ENCODE measurements at places on chromosomes 3 and 15.

- peak; percentile 89 for DNase-seq
Observed at GRCh38 chr15:70494852-70495571, 268.3 kb downstream of the UACA start.

DNA sequence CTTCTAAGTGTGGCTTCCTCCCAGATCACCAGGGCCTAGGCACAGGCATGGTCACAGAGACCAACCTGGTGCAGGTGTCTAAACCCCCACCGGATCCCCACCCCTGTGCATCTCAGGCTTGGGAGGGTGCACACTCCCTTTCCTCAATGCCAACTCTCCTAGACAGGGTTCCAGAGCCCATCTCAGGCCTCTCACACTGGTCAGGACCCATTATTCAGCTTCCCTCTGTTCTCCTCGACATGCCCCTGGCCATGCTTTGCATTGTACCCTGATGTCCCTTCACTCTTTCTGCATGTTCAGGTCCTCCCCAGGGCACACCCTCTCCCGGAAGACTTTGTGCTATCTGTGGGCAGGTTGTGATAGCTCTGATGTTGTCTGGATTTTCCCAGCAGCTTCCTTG, 23.5 kb downstream of the FGD5 start:
- no peak for DNase-seq

DNA sequence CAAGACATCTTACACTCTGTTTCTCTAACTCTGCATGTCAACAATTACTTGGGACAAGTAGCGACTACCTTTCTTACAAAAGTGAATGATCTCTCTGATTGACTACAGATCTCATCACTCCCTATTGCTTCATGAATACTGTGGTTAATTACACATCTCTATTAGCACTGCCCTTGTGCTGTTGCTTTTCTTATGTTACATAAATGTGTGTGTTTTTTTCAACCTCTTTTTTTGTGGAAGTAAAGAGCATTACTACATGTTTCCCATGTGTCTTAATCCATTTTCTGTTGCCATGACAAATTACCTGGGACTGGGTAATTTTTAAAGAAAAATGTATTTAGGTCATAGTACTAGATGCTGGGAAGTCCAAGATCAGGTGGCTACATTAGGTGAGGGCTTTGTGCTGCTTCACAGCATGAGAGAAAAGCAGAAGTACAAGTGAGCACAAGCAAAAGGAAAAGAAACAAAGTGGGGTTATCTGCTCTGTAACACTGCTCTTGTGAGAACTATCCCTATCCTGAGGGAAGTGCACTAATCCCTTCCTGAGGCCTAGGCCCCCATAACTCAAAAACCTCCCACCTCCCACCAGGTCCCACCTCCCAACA, 298.2 kb upstream of the SATB1 start:
- no peak for DNase-seq

- no peak for DNase-seq
Observed at GRCh38 chr3:27093771-27094170, 275.4 kb downstream of the NEK10 start.

DNA sequence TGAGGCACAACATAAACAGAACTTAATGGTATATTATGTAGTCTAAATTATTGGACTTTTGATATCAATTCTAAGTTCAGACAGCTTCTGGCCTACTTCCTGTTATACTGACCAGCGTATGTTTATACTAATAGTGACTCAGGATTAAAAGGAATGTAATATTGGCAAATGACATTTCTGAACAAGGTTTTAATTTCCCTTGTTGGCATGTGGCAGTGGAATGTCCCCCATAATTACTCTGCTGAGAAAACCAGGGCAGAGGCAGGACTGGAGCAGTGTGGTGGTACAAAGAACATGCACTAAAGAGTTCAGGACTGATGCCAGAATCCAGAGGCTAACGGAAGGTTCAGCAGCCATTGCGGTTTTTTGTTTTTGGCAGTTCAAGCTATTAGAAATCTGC, 184.0 kb downstream of the KCNAB1 start:
- peak; percentile 86 for DNase-seq

DNA sequence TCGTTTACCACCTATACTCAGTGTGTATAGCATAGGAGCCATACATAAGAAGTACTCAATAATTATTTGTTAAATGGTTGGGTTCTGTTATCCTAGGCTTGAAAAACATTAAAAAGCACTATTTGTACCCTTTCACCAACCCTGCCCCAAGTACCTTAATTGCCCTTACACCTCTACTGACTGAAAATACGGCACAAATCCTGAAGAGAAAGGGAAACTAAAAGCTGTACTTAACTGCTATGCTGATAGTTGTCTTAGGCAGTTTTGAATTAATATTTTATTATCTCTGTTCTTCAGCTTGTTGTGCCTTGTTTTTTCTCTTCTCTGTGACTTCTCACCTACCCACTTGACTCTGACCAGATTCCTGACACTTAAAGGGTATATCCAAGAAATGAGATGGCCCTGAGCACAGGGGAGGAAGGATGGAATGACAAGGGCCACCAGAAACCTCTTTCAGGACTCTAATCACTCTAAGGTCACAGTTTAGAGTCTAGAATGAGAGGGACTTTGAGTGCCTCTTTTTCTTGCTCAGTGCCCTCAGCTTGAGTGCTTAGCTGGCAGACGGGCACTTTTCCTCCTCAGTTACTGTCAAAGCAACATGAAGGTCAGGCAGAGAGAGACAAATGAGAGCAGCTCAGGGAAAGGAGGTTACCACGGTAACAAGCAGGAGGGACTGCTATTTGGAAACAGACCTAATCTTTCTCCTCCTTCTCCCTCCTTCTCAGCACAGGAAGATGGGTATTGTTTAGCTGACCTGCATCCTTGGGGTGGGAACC, 136.5 kb downstream of the ZNF609 start:
- peak; percentile 50 for DNase-seq

- no peak for DNase-seq
Observed at GRCh38 chr15:23548071-23548470, 17.4 kb upstream of the MKRN3 start.

DNA sequence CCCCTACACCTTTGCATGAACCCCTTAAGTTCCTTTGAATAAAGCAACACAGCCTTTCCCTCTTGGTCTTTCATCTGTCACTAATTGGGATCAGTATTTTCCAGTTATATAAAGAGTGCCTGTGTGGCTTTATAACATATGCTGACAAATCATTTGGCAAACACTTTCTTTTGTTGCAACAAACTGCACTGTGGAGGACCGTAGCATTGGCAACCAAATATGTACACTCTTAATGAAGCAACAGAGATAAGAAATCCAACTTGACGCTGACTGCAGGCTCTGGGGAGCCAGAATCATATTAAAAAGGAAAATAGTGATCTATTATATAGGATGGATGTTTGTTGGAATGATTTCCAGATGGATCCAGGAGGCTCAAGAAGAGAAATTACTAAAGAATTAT, 120.1 kb upstream of the PRICKLE2 start:
- DNase-seq = peak; percentile 35

DNA sequence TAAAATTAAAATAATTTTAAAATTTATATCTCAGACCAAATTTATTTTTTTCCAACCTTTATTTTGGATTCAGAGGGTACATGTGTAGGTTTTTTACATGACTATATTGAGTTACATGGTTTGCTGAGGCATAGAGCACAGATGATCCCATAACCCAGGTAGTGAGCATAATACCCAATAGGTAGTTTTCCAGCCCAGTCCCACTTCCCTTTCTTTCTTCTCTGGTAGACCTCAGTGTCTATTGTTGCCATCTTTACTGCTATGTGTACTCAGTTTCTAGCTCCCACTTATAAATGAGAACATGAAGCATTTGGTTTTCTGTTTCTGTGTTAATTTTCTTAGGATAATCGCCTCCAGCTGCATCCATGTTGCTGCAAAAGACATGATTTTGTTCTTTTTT, 338.1 kb downstream of the EFHB start:
- DNase-seq = no peak

All from H4 (cell line).